ENCODE measurements at places on chromosomes 3 and 15. TPM values are rescaled to one million over a fixed set of nuclear protein-coding genes. Genes with fewer than 3 reads are reported as not detected.

SI gene
- not detected for total RNA-seq

DNA sequence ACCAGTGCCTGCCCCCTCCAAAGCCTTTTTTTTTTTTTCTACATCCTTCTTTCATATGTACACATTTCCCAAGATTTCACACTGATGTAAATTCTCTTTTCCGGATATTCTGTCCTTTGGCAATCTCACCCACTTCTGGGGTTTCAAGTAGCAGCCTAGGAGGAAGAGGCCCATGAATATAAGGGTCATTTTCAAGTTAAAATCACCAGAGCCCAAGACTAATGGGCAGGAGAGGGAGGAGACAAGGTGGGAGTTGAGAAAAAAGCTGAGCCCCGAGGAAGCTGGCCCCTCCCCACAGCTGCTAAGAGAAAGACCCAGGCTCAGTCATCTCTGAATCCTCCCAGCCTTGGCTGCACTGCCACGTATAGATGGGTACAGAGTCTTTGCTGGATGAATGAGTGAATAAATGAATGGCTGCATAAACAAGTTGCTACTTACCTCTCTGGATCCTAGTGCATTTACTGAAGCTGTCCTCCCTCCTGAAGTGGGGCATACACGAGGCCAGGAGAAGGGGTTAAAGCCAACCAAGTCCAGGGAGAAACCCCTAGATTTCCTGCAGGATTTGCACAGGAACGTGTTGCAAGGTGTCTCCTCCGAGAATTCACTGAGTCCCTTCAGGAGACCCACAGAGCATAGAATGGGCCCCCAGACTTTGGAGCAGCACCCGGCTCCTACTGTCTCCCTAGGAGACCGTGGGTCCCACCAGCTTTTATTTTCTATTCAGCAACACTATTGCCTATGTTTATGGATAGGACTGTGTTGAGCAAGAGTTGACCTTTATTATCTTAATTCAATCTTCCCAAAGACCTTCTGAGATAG lies 100.8 kb upstream of the LIPC start:
- H3K27ac ChIP-seq: peak overlapping the region; percentile 96
- no peaks in the 10 kb centered on the region for H3K36me3 ChIP-seq
- peak overlapping the region; percentile 15 for H3K4me3 ChIP-seq
- H3K27me3 ChIP-seq: no peaks in the 10 kb centered on the region

- DNase-seq: peak; percentile 39
- H3K4me1 ChIP-seq: no peaks in the 10 kb centered on the region
- no peak overlapping the region for H3K27ac ChIP-seq
- H3K36me3 ChIP-seq: no peaks in the 10 kb centered on the region
Measured at GRCh38 chr15:89971592-89971997, 29.5 kb upstream of the ZNF710 start.

LRRC31 gene
- total RNA-seq: not detected

GRCh38 chr15:55835866-55836265 lies 92.9 kb upstream of the PRTG start:
- no peak overlapping the region for H3K27ac ChIP-seq
- H3K4me3 ChIP-seq: no peak overlapping the region
- no peaks in the 10 kb centered on the region for H3K4me1 ChIP-seq
- peaks cover 4% of the 10 kb centered on the region for H3K36me3 ChIP-seq
- no peaks in the 10 kb centered on the region for H3K27me3 ChIP-seq

- H3K4me3 ChIP-seq: no peak overlapping the region
- no peaks in the 10 kb centered on the region for H3K27me3 ChIP-seq
- H3K36me3 ChIP-seq: peaks cover 44% of the 10 kb centered on the region
- DNase-seq: peak; percentile 44
Measured at GRCh38 chr3:58120075-58120812, 90.5 kb downstream of the DNASE1L3 start.

- H3K36me3 ChIP-seq: no peaks in the 10 kb centered on the region
- H3K27ac ChIP-seq: no peak within 1 kb of the TSS
- DNase-seq: peak; percentile 73
- H3K27me3 ChIP-seq: no peaks in the 10 kb centered on the region
- H3K4me1 ChIP-seq: no peaks in the 10 kb centered on the region
Measured at GRCh38 chr3:193240850-193241706, at the start of gene PLAAT1. PLAAT1 (plus strand) TSS chr3:193241222; CDS start chr3:193255651, 14,429 bp downstream.

DNA sequence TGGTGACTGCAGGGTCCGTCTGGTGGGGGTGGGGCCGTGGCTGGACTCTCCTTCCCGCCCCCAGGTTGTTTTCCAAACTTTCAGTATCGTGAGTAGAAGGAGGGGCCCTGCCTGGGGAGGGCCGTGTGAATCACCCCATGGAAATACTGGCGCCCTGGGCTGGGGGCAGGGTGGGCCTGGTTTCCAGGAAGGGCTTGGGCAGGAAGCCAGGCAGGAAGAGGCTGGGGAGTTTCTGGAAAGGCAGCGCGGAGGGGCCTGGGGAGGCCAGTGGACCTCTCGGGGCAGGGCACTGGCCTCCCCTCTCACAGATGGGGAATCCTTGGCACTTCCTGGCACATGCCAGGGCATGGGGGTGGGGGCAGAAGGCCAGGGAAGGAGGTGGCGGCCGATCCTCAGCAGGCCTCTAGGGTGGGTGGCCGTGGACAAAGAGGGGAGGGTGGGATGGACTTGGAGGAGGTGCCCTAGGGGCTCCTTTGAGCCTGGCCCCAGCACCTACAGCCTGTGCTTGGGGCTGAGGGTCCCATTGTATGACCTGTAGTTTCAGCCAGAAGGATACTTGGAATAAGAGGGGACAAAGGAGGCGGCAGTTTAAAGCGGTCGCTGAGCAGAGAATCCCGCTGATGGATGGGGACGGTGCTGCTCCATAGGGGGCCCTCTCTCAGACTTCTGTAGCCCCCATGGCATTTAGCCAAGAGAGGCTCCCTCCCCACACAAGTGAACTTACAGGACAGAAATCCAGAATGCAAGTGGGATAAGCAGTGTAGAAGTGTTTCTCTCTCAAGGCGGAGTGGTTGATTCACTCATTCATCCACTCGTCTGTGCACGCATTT lies 56.5 kb upstream of the GATA2 start:
- no peak overlapping the region for H3K27ac ChIP-seq
- no peak overlapping the region for H3K4me3 ChIP-seq
- peak; percentile 64 for DNase-seq
- H3K27me3 ChIP-seq: peaks cover 6% of the 10 kb centered on the region

GRCh38 chr15:63236272-63236671 lies 41.1 kb upstream of the APH1B start:
- no peak overlapping the region for H3K4me3 ChIP-seq
- peaks cover 33% of the 10 kb centered on the region for H3K4me1 ChIP-seq
- DNase-seq: no peak
- H3K27ac ChIP-seq: peak overlapping the region; percentile 45
- no peaks in the 10 kb centered on the region for H3K27me3 ChIP-seq
- H3K36me3 ChIP-seq: no peaks in the 10 kb centered on the region

PP2D1 gene
- total RNA-seq: not detected

DNA sequence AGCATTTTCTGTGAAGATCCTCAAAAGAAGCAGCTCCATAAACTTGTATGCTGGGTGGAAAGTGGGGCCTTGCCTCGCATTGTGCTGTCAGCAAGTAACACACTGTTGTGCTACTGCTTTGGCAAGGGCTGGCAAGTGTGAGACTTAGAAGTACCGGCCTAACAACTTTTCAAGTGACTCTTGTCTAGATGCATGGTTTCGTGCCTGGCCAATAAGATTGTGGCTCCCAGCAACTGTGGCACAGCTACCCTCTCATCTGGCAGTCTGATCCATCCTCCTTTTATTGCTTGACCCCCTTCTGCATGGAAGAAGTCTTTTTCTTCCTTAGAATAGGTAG lies 79.4 kb upstream of the VEPH1 start:
- H3K4me1 ChIP-seq: no peaks in the 10 kb centered on the region
- H3K27me3 ChIP-seq: no peaks in the 10 kb centered on the region
- no peak for DNase-seq
- H3K27ac ChIP-seq: no peak overlapping the region
- no peak overlapping the region for H3K4me3 ChIP-seq
- no peaks in the 10 kb centered on the region for H3K36me3 ChIP-seq

DNA sequence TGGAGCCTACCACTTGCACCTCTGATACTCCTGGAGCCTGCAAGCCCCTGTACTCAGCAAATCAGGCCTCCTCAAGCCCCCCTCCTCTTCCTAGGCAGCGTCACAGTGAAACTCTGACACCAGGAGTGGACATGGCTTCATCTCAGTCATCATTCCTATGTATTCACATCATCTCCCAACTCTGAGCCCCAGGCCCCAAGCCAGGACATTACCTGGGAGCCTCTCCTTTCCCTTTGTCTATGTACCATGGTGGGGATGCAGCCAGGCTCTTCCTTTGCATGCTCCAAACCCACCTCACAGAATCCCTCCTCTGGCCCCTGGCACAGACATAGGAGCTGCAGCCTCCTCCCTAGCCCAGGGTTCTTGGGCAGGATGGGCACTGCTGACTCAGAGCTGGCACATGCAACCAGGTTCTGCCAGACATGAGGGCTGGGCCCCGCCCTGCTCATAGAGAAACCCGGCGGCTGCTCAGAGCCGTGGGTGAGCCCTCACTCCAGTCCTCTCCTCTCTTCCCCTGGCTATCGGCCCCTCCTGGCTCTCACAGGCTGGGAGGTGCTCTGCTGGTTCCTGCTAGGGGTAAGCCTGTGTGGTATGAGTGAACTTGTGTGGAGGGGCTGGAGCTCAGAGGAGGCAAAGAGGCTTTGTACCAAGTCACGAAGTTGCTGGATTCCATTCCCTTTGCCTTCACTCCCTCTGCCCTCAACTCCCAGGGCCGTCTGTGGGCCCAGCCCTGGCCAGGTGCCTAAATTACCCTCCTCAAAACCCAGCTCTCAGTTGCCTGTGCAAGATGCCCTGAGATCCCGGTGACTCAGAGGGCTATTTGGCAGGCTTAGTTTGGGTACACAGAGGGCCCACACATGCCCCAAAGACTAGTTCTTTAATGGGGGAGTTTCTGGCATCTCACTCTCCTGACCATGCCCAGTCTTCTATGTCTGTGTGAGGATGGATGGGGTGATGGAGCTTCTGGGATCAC lies 1.9 kb upstream of the PLCD1 start:
- DNase-seq: peak; percentile 91
- H3K27me3 ChIP-seq: no peaks in the 10 kb centered on the region
- H3K36me3 ChIP-seq: no peaks in the 10 kb centered on the region
- H3K27ac ChIP-seq: no peak overlapping the region
- H3K4me1 ChIP-seq: peaks cover 25% of the 10 kb centered on the region

- no peak overlapping the region for H3K27ac ChIP-seq
- H3K36me3 ChIP-seq: peaks cover 6% of the 10 kb centered on the region
- no peaks in the 10 kb centered on the region for H3K27me3 ChIP-seq
Measured at GRCh38 chr3:51547274-51547673, 8.8 kb downstream of the RAD54L2 start.

- H3K27ac ChIP-seq: no peak overlapping the region
- no peaks in the 10 kb centered on the region for H3K27me3 ChIP-seq
- no peak overlapping the region for H3K4me3 ChIP-seq
Measured at GRCh38 chr15:29873264-29873663, 51.0 kb upstream of the TJP1 start.

- DNase-seq: peak; percentile 31
- H3K36me3 ChIP-seq: no peaks in the 10 kb centered on the region
- peaks cover 4% of the 10 kb centered on the region for H3K27me3 ChIP-seq
- H3K27ac ChIP-seq: no peak overlapping the region
Measured at GRCh38 chr3:192772240-192772894, 45.0 kb upstream of the FGF12 start.

- H3K27ac ChIP-seq: no peak overlapping the region
- peak; percentile 64 for DNase-seq
- no peak overlapping the region for H3K4me3 ChIP-seq
- peaks cover 3% of the 10 kb centered on the region for H3K4me1 ChIP-seq
- no peaks in the 10 kb centered on the region for H3K36me3 ChIP-seq
Measured at GRCh38 chr3:102229062-102229655, 205.7 kb upstream of the ZPLD1 start.

- no peak overlapping the region for H3K27ac ChIP-seq
- no peak for DNase-seq
Measured at GRCh38 chr3:197292083-197292646, 6.2 kb downstream of the DLG1 start.

DNA sequence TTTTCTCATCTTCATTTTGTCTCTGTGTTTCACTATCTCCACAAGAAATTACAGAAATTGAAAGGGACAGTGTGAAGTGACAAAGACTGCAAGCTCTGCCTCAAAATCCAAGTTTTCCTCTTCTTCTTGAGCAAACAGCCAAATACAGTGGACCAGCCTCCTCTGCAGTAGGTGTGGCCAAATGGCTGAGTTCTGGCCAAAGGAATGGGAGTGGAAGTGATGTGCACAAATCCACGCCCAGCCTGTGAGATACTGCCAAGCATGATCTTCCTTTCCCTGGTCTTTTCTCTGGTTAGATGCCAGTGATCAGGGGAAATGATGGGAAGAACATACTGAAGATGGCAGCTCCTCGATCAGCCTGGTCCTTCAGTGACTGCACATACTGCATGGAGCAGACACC lies 111.0 kb upstream of the CPNE4 start:
- no peaks in the 10 kb centered on the region for H3K36me3 ChIP-seq
- no peak overlapping the region for H3K27ac ChIP-seq
- no peak overlapping the region for H3K4me3 ChIP-seq
- no peaks in the 10 kb centered on the region for H3K27me3 ChIP-seq
- DNase-seq: no peak

ZNF385D gene
- total RNA-seq: 0.80 TPM

GALNT15 gene
- total RNA-seq: 20.7 TPM

DNA sequence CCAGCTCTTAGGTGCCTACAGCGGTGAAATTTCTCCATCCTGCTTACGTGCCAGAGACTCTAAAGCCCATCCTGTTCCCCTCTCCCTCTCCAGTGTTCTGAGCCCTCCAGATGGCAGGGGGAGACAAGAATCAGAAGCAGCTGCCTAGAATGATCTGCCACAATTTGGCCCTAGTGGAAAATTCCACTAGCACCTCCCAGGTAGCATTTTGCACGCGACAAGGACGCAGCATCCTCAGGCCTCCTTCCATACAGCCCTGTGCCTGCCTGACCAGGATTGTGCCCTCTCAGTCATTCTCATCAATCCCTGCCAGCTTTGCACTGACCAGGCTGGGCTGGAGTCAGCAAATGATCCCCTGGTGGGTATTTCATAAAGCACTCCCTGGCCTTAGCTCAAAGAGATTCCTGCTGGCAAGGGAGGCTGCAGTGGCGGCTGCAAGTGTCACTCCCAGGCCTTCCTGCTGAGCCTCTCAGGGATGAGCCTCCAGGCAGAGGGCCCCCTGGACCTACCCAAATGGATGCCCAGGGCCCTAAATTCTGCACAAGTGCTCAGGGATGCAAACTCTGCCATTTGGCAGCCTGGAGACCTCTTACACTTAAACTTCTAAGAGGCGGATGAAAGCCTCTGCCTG lies 130.2 kb upstream of the ATP2B2 start:
- no peak overlapping the region for H3K4me3 ChIP-seq
- no peaks in the 10 kb centered on the region for H3K4me1 ChIP-seq
- no peak overlapping the region for H3K27ac ChIP-seq
- no peaks in the 10 kb centered on the region for H3K27me3 ChIP-seq
- DNase-seq: peak; percentile 6

DNA sequence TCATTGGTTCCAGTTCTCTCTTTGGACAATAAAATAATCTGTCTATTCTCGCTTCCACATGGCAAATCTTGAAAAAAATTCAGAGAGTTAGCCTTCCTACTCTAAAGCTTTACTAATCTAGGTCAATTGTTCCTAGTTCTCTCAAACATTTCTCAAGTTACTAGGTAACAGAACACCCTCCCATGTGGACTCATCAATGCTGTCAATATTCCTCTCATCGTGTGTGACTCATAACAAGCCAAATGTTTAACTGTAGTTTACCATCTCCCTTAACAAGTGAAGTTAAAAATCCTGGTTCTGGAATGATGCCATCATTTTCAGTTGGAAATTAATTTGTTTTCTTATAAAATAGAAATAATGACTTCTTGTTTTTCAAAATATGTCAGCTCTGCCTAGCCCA lies 438.6 kb downstream of the ROBO1 start:
- no peak for DNase-seq
- no peak overlapping the region for H3K27ac ChIP-seq
- H3K36me3 ChIP-seq: no peaks in the 10 kb centered on the region
- no peaks in the 10 kb centered on the region for H3K4me1 ChIP-seq
- H3K27me3 ChIP-seq: no peaks in the 10 kb centered on the region

RTP3 gene
- total RNA-seq: not detected

EXD1 gene
- not detected for total RNA-seq
